ENCODE measurements at places on chromosomes 5 and 9. TPM values are rescaled to one million over a fixed set of nuclear protein-coding genes. Genes with fewer than 3 reads are reported as not detected.

GRCh38 chr5:89236900-89237299, 353.9 kb upstream of the MEF2C start:
- DNase-seq: no peak

DNA sequence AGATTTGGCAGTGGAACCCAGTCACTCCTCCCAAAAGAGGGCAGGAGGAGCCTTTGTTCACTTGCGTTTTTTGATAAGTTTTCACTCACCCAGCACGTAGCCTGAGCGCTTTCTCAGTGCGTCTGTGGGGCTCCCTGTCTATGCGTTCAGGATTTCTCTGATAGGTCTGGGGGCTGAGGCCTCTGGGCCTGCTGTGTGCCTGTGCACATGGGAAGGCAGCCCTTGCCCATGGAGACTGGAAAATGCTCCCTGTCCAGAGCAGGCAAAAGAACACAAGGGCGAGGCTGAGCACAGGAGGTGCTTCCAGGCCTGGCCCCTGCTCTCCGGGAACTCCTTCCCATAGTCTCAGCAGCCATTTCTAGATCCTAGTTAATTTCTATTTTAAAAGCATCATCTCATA, 249.9 kb downstream of the FSTL4 start:
- DNase-seq: no peak

DNA sequence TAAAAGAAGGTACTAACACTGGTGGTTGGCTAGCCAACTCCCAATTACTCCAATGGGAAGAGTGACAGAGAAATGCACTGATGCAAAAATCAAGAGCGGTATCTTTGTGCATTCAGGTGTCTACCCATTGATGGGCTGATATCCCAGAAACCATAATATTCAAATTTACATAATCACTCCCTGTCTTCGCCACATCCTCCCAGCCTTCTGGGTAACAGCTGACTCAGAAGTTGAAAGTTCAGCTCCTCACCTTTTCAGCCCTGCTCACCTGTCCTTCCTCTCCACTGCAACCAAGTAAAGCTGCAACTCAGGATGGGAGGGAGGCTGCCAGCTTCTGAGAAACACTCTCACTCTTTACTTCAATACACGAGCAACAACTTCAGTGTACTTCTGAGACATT, 6.9 kb downstream of the SUSD1 start:
- DNase-seq: no peak

- DNase-seq: no peak
Measured at GRCh38 chr5:32419791-32420190, 24.7 kb downstream of the ZFR start.

DNA sequence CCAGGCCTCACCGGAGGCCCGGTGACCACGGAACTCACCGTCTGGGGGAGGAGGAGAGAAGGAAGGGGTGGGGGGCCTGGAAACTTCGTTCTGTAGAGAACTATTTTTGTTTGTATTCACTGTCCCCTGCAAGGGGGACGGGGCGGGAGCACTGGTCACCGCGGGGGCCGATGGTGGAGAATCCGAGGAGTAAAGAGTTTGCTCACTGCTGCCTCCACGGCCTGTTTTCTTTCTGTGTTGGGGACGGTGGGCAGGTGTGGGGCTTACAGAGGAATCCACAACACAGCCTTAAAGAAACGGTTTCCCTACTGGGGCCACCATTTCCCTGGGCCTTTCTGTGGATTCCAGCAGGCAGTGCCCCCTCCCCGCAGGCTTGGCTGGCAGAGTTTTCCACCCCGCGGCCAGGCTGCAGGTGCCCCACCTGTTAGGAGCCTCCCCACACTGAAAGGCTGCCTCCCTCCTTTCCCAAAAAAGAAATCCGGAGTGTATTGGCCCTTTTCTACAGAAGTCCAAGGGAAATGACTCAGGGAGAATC, 80.8 kb downstream of the NTNG2 start:
- peak; percentile 17 for DNase-seq

- DNase-seq: no peak
Measured at GRCh38 chr9:28810388-28811075, 1237.3 kb upstream of the C9orf72 start.

DNA sequence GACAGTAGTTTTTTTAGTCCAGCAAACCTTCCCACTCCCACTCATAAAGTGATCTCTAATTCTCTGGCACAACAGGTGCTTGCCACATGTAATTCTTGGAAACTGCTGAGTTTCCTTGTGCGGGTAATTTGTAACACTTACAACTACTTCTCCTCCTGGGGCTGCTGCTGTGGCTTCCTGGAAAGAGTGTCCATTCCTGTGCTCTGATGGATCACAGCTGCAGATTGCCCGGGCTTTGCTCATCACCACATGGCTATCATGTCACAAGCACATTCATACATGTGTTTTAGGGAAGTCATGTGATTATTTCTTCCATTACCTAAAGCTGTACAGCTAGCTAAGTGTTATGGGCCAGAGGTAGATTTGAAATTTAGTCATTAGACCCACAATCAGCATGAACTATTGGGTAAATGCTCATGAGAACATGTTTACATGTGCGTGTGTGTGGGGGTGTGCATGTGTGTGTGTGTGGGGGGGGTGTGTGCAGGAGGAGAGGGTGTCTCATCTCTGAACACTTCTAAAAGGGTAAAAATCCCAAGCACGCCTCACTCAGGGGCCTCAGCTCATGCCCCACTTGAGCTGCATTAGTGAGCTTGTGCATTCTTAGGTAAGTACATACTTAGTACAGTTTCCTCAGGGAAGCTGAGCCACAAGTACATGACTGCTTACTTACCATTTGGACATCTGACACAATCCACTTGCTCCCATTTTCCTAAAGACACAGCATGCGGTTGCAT, 118.1 kb upstream of the CCDC112 start:
- no peak for DNase-seq

DNA sequence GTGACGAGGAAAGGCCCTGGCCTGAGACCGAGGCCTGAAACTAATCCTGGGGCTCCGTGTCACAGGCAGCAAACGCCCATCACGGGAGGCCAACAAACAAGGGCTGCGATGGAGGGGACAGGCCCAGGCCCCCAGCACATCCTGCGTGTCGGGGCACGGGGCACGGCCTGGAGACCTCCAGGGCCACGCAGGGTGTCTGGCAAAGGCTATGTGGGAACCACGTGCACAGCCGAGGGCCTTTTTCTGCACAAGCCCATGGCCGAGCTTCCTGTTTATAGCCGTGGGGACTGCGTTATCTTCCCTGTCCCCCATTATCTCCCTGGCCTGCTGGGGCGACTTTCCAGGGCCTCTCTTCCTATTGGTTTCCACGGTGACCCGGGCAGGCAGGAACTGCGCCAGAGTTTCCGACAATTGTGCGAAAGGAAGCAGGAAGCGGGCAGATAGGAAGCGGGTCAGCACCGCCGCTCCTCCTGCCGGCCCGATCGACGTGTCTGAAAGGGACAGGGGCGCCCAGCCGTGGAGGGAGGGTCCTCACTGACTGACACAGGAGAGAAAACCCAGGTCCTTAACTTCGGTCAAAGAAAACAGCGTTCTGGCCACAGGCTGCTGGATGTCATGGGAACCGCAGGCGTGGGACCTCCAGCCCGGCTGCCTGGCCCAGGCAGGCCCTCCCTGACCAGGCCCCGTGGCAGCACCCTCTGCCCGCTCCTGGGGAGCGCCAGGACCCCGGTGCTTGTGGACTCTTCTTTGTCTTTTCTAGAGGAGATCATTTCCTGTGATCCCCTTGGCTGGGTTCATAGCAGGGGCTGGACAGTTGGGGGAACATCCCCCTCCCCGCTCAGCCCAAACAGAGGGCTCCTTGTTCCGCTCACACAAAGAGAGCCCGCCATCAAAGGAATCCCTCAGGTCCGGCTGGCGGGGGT, 29.1 kb upstream of the SEC16A start:
- DNase-seq: no peak

DNA sequence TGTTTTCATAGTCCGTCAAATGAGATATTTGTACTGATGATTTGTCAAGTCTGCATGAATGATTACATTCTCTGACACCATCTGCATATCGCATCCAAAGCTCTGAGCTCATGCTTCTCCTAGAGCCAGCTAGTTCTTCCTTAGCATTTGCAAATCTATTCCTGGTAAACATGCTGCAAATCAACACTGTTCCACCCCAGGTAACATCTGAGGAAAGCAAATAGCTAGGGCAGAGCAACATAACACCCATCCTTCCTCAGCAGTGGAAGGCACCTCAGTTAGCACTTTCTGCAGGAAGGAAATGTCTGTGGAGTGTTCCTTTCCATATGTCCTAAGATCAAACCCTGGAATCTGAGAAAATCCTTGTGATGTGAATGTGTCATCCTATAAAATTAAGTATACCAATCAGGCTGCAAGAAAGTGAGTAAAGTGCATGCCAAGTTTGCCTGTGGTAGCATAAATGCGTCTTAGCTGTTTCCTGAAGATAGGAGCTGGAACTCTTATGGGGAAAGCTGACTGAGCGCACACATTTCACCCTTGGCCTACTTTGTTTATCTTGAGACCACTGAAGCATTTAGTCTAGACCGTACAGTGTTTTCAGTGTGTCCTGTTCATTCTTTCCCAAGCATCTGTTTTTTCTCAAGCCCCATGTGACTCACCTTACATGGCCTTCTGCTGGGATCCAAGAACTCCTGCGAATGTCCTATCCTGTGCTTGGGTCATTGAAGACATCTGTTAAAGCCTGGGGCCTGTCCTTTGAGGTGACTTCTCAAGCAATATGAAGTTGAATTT, 50.9 kb upstream of the STARD4 start:
- DNase-seq: no peak

DNA sequence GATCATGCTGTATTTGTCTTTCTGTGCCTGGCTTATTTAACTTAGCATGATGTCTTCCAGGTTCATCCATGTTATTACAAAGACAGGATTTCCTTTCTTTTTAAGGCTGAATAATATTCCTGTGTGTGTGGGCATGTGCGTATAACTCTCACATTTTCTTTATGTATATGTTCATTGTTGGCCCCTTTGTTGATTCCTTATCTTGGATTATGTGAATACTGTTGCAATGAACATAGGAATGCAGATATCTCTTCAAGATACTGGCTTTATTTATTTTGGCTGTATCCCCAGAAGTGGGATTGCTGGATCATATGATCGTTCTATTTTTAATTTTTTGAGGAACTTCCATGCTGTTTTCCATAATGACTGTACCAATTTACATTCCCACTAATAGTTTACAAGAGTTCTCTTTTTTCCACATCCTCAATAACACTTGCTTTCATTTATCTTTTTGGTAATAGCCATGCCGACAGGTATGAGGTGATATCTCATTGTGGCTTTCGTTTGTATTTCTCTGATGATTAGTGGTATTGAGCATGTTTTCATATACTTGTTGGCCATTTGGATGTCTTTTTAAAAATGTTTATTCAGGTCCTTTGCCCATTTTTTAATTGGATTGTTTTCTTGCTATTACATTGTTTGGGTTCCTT, 38.0 kb downstream of the CREBRF start:
- no peak for DNase-seq

- DNase-seq: no peak
Measured at GRCh38 chr5:108541836-108542235, 159.9 kb upstream of the FBXL17 start.

DNA sequence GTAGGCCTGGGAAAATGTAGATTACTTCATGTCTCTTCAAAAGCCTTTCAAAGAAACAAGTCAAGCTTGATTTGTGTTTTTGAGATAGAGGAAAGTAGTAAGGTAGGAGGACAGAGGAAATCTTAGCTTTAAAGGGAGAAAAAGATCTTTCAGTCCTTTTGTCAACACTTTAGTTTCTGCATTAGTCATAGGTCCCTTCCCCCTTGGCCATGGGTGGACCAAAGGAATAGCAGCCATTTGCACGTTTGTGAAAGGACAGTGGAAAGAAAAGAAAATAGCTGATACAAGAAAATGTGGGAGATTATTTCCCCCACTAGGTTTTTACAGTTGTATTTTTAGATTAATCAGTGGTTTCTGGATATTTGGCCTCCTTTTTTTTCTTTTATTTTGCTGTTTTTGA, 121.9 kb upstream of the GRHPR start:
- DNase-seq: no peak

GRCh38 chr9:6894135-6894534, 136.4 kb downstream of the KDM4C start:
- no peak for DNase-seq

GRCh38 chr5:39469777-39470415, 45.1 kb upstream of the DAB2 start:
- DNase-seq: no peak

- no peak for DNase-seq
Measured at GRCh38 chr5:57435701-57436134, 46.9 kb downstream of the ACTBL2 start.

GRCh38 chr5:98781520-98781919, 8.1 kb downstream of the RGMB start:
- no peak for DNase-seq

GRCh38 chr5:72917371-72917776, 38.5 kb upstream of the FCHO2 start:
- DNase-seq: no peak

DNA sequence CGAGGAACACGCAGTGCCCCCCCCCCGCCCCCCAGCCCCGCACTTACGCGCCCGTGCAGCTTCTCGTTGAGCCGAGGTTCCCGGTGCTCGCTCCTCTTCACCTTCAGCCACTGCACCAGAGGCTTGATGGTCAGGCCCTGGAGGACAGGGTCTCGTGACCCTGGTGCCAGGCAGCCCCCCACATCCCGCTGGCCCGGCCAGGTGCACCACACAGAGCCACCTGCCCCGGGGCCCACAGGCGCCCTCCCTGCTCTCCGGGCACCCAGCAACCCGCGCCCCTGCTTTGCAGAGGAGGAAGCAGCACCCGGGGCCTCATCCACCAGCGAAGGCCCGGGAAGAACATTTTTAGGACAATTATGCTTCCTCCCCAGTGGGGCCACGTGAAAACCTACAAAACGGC, 39.0 kb downstream of the EXOC3 start:
- DNase-seq: no peak

DNA sequence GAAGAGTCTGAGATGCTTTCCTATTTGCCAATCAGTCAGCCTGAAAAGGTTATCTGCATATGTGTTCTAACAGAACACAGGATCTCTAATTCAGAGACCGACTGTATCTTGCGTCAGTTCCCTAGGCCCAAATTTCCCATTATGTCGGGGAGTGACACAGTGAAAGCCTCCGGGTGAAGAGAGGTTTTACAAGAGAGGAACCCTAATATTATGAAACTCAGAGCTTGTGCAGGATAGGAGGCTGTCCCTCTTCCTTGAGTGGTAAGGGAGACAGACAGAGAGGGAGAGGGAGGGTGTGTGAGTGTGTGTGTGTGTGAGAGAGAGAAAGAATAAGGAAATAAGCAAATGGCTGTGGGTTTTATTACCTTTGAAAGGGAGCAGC, 1.9 kb downstream of the CD14 start:
- no peak for DNase-seq

DNA sequence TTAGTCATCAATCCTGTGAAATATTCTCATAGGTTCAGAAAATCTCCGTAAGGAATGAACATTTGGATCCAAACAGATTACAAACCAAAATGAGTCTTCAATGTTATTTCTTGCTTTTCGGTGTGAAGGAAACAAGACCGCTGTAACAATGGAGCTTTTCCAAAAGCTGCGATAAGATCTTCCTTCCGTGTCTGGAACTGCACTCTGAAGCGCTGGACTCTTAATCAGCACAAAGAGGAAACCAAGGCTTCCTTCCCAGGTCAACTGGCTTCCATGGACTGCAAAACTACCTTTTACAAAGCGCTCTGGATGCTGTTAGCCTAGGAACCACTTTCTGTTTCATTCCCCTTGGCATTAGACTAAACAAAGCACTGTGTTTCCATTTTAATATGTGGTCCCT, 137.9 kb upstream of the BASP1 start:
- DNase-seq: no peak

SLC25A25 gene
- total RNA-seq: 17.7 TPM

SMIM33 gene
- total RNA-seq: 0.08 TPM

RAD50 gene
- 13.4 TPM for total RNA-seq

OBP2B gene
- total RNA-seq: not detected

SLC6A3 gene
- not detected for total RNA-seq

All from CD4-positive, alpha-beta T cell (primary cell).